Activated CD8-positive, alpha-beta memory T cell treated with anti-CD3 and anti-CD28 coated beads for 4 hours (primary cell): ENCODE measurements at places on chromosomes 1 and 21.

- no peak for DNase-seq
Measured at GRCh38 chr1:93880731-93881130, 1.7 kb upstream of the DNTTIP2 start.

DNA sequence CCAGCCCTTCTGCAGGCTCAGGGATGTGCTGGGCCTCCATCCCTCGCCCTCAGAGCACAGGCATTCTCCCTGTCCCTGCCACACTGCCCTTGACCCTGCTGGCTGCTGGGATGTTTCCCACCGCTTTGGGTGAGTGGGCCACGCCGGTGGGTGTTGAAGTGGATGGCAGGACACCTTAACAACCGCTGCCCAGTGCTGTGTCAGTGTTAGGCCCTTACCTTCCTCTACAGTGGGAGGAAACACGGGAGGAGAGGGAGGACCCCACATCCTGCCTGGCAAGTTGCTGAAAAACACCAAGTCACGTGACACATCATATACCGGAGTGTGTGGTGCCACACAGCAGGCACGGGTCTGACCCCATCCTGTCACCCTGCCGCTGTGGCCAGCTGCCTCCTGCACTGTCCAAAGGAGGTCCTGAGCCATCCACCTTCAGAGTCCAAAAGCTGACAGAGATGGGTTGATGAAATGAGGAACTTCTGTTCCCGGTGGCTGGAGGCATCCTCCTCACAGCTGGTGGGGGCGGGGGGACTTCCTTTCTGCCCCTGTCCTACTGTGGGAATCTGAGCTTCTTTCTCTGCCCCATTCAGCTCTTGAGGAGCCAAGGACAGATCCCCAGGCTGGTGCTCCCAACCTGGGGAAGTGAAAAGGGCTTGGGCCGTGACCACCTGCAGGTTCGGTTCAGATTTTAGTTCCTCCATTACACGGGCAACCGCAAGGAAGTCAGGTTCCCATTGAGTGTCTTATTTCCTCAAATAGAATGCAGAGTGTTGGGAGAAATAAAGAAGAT lies 3.2 kb upstream of the THEMIS2 start:
- no peak for DNase-seq

DNA sequence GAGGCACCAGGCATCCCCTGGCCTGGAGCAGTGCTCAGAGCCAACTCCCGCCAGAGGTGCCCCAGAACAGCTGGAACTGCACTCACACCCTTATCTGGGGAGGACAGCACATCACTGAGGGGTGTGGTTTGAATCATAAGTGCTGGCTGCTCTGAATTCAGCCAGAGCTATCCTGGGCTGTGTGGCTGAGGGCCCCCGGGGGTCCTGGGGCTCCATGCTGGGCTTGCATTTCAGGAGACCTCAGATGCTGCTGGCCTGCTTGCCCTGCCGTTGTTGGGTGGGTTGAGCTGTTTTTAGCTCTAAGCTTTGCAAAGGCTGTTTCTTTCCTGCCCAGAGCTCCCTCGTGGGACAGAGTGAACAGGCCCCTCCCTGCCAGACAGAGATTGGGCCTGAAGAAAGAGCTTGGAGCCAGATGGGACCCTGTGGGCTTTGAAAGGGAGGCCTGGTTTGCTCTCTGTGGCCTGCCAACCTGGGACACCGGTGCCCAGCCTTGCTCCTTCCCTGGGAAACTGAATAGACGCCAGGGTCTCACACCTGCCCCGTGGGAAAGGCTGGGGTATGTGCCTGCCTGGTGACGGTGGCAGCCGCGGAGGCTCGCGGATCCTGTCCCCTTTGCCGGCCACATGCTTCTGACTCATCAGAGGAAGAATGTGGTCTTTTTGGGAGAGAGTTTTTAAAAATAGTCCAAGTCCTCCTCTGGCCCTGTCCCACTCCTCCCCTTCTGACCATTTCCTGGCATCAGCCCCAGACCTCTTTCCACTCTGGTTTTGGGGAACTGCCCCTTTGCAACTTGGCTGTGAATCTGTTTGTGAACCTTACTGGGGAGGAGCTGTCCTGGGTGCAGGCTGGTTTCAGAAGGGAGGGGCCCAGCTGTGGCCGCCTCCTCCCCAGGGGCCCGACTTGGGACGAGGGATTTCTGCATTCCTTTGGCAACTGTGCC lies 30.0 kb downstream of the ARHGEF10L start:
- no peak for DNase-seq

- no peak for DNase-seq
Measured at GRCh38 chr1:189804352-189804751, 673.3 kb downstream of the BRINP3 start.

DNA sequence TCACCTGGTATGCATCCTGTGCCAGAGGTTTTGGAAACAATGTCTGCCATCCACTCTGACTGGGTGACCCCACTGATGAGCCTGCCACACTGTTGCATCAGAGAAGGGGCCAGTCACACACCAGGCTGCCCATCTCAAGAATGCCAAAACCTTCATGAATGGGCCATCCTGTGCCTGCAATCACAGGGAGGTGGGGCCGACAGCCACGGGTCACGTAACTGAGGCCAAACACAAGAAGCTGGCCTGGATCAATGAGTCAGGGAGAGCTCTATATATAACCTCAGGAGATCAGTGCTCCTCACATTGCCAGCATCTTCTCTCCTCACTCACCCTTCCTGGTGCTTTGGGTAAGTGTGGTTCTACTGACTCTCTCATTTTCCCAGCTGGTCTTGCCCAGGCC lies at the start of gene LORICRIN:
Gene LORICRIN, plus strand, starts transcription at position 301 of the 400 bp plus-strand sequence. CDS start 1,263 bp downstream, outside the sequence.
- no peak for DNase-seq

GRCh38 chr1:222171005-222171404 lies 376.9 kb downstream of the HHIPL2 start:
- DNase-seq = no peak

DNA sequence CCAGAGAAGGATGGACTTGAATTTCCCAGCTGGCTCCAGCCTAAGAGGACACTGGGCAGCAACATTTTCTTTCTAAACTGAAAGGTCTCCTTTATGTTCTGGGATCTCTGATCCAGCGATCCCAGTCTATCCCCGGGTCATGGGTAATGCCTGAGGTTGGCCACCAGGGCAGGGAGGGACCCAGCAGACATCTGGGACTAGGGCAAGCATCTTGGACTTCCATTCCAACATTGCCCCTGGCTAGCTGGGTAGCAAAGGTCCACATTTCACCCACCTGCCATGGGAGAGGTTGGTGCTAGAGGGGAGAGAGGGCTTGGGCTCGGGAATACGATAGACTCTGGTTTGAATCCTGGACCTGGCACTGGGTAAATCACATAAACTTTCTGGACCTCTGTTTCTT lies 84.6 kb downstream of the LRRN2 start:
- no peak for DNase-seq
